NCI-H446 (cell line): ENCODE measurements at places on chromosomes 7 and 10.
A peak's percentile ranks its signal among the peaks of the same experiment; 100 is the strongest.

GRCh38 chr10:62136931-62137330, 131.7 kb downstream of the RTKN2 start:
- DNase-seq, result no peak

GRCh38 chr7:41148521-41148951, 554.4 kb downstream of the INHBA start:
- DNase-seq, result no peak

DNA sequence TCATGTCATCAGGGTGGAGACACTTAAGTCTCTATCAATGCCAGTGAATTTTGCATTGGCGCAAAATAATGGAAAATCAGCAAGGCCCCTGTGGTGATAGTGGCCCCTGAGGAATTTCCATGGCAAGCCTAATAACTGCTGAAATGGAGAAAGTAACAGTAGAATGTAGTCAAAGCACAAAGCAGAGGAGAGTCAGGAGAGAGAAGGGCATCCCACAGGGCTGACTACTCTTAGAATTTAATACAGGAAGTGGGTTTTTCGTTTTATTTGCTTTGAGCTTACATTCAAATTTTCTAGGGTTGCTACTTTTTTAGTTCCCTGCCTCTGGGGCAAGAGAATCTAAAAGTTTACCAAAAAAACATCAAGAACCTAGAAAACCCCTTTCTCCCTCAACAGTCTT, 39.0 kb downstream of the BZW2 start:
- no peak for DNase-seq

DNA sequence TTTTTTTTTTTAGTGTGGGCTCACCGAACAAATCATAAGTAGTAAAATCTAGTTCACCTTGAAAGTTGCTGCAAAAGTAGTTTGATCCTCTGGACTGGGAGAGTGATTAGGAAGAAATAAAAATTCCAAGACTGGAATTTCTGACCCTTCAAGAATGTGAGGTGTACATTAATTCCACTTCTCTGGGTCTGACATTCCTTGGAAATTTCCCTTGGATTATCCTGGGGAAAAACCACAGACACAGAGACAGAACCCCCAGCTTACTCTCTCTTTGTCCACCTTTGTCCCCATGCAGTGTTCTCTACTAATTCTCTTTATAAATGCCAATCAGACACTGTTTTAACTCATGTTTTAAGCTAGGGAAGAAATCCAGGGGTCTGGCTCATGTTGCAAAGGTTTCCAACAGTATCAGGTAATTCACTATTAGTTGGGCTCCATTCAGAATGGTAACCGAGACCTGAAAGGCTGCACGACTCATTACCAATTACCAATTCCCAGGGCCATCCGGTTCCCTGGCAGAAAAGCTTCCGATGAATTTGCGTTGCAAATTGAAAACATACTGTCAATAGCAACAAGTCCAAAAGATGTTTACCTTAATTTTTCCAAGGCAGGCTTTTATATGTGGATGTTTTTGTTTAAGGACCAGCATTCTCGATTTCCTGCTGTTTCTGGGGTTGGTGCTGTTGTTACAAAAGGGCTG, 86.3 kb downstream of the BAMBI start:
- no peak for DNase-seq

- DNase-seq, result no peak
These were observed 32.9 kb downstream of the SVOPL start for GRCh38 chr7:138668229-138668596.

- DNase-seq, result no peak
These were observed 119.9 kb downstream of the WDR37 start for GRCh38 chr10:1175956-1176565.

GRCh38 chr10:24346877-24347519, 138.1 kb downstream of the KIAA1217 start:
- no peak for DNase-seq

GRCh38 chr10:86599041-86599440, 55.3 kb upstream of the OPN4 start:
- DNase-seq, result no peak

DNA sequence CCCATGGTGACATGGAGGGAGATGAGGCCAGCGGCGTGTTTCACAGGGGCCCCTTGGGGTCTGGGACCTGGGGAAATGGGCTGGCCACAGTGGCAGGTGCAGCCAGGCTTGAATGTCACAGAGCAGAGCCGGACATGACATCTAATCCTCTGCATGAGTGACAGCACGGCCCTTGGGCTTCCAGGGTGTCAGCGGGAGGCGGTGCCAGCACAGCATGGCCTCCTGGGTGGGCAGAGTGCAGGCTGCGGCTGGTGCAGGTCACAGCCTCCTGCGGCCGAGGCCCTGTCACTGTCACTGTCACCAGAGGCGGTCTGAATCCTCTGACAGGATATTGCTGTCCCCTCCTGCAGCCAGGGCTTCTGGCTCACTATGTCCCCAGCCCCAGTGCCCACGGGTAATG, 18.2 kb downstream of the BHLHA15 start:
- no peak for DNase-seq

- DNase-seq, result no peak
These were observed 108.9 kb upstream of the GATA3 start for GRCh38 chr10:7945469-7946187.

GRCh38 chr7:68336594-68336993, 1261.7 kb upstream of the AUTS2 start:
- no peak for DNase-seq

DNA sequence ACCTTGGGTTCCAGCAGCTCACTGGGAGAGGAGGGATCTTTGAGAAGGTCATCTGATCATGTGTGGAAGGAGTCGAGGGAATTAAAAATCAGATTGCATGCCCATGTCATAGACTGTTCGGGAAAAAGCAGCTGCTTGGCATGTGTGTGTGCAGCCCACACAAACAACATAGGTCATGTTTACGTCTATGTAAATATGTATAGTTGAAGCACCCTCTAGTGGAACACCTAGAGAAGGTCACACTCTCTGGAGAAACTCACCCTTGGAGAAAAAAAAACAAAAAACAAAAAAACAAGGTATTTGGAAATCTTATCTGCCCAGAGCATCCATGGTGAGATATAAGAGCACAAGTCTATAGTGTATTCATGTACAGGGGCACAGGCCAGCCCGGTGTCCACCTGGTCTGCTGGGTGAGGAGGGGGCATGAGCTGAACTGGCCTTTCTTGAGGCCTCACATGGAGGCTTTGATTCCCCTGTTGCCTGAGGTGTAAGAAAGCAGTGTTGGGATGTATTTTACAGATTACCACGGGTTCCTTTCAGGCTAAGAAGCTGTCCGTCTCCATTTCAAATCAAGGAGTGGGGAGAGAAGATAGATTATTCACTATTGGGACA, 98.0 kb downstream of the NPY start:
- DNase-seq, result no peak

DNA sequence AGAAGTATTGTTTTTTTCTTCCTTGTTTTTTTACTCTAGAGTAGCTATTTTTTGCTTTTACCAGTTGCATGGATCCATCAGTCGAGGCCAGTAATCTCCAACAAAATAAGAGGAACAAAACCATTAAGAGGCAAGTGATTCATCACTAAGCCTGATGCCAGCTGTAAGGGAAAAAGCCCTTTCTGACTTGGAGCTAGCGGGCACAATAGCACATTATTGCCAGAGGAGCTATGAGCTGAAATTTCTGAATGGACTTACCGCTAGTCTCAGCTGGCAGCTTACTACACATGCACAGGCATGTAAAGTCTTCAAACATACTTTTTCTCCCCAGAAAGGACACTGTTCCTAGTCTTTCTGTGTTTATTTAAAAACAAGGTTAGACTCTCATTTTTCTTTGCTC, 41.6 kb upstream of the PTPRZ1 start:
- DNase-seq, result peak; percentile 17

DNA sequence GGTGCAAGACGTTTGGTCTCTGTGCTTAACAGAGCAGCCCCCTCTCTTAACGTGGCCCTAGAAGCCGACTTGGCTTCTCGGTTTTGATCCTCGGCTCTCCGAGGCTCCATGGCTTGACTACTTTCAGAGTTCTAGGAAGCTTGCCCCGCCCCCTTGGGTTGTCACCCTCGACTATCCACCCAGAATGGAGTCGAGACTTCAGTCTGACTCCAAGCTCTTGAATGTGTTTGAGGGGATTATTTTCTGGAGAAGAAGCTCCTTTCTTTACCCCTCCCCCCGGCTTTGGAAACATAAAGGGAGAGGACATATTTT, 448 bp downstream of the SEC24C start:
- DNase-seq, result no peak

- no peak for DNase-seq
These were observed 140.4 kb upstream of the GDF10 start for GRCh38 chr10:47159361-47160260.

- DNase-seq, result no peak
These were observed 975.4 kb upstream of the ZNF722 start for GRCh38 chr7:63023182-63023787.

DNA sequence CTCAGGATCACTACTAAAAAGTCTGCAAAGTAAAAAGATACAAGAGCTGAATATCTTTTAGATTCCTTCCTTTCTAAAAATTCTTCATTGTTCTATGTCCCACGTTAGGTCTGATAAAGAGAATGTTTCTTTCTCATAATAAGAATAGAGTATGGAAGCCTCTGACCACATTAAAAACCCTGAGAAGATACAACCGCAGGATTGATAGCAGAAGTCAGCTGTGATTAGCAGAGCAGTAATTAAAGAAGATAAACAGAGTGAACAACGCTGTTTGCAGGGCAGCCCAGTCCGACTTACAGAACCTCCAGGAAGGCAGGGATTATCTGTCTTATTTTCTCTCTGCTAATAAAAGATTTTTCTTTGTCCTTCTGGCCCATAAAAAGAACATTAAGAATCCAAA, 31.4 kb upstream of the PITRM1 start:
- no peak for DNase-seq

DNA sequence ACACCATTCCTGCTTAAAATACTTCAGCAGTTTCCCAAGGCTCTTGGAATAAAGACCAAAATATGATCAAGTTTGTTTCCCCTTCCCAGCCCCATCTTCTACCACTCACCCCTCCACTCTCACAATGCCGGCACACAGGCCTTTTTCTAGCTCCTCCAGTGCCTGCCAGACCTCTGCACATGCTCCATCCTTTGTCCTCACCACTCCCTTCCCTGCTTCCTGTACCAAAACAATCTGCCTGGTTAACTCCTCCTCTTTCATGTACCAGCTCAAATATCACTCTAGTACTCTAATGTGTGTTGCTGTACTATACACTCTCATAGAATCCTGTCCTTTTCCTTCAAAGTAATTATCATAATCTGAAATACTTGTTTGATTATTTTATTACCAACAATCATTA, 19.4 kb downstream of the SCRN1 start:
- DNase-seq, result no peak

DNA sequence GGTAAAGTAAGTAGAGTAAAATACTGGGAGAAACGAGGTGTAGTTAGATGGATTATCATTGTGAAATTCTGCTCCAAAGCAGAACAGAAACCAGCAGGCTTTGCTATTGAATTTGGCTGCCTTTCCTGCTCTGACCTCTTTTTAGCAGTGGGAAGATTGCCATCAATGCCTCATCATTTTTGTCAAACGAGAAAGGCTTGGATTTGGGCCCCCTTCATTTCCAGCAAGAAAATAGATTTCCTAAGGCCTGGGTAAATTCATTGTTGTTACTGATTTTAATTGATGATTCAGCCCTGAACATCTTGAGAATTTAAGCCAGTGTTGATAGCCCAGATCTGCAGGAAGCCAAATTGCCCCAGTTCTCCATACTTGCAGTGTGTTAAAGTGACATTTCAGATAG, 35.2 kb upstream of the ASAH2 start:
- DNase-seq, result no peak

DNA sequence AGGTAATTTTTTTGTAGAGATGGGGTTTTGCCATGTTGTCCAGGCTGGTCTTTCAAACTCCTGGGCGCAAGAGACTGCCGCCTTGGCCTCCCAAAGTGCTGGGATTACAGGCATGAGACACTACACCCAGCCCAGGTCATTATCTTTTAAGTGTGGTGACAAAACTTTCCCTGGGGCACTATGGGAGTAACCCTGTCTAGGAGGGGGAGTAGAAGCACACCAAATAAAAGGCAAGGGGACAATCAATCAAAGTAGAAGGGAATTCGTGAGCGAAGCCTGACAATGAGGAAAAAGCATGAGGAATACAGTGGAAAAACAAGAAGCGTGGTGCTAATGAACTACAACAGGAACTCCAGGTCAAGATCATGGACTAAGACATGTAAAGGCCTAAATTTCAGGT, 31.4 kb downstream of the IDE start:
- DNase-seq, result no peak

- peak; percentile 4 for DNase-seq
These were observed 21.8 kb downstream of the FGFBP3 start for GRCh38 chr10:91887272-91888076.

DNA sequence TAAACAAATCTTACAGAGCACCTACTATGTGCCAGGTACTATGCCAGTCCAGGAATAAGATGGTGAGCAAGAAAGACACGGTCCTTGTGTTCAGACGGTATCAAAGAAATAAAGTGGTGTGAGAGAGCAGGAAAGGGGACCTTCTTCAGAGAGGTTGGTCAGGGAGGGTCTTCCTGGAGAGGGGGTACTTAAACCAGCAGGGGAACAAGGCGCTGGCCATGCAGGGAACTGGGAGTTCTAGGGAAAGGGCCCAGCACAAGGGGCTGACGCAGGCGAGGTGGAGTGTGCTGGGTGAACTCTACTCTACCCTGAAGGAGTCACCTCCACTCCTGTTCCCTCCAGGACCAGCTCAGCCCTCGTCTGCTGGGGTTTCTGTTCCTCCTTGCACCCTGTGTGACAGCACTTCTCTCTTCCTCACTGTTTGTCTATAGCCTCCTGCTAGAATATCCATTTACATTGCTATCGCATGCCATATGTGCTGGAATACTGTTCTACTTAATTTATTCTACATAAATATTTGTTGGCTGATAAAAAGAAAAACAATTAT, 73.5 kb downstream of the AOAH start:
- no peak for DNase-seq

DNA sequence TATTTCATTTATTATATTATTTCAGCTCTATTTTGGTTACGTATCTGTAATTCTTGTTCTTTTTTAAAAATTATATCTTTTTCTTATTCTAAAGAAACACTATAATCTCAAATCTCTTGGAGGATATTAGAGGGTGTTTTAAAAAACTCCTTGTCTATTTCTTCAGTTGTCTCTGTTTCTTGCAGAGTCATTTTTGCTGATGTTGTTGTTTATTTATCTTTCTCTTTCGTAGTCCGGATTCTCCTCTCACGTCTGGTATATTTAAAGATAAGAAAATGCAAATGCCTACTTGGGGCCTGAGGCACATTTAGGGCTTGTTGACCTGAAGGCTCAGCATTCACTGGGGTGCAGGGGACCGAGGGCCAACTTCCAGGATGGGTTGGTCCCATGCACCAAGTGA, 181.2 kb upstream of the CTBP2 start:
- DNase-seq, result no peak

GRCh38 chr7:53094827-53095226, 59.4 kb downstream of the POM121L12 start:
- no peak for DNase-seq

GRCh38 chr7:147418966-147419365, 1171.6 kb upstream of the C7orf33 start:
- DNase-seq, result peak; percentile 21

- no peak for DNase-seq
These were observed 1.2 kb upstream of the MAD1L1 start for GRCh38 chr7:2233926-2234325.

GRCh38 chr7:21920936-21921335, 24.8 kb downstream of the CDCA7L start:
- DNase-seq, result no peak

- DNase-seq, result no peak
These were observed 39.1 kb downstream of the VWC2 start for GRCh38 chr7:49812534-49812933.
